ENCODE measurements at places on chromosomes 16 and 17. TPM values are rescaled to one million over a fixed set of nuclear protein-coding genes. Genes with fewer than 3 reads are reported as not detected.

- DNase-seq: no peak
Measured at GRCh38 chr16:703406-703805, 2.2 kb downstream of the FBXL16 start.

- no peak for DNase-seq
Measured at GRCh38 chr16:12735805-12736204, 67.9 kb downstream of the CPPED1 start.

- DNase-seq: no peak
Measured at GRCh38 chr17:53462393-53462811, 360.3 kb upstream of the KIF2B start.

DNA sequence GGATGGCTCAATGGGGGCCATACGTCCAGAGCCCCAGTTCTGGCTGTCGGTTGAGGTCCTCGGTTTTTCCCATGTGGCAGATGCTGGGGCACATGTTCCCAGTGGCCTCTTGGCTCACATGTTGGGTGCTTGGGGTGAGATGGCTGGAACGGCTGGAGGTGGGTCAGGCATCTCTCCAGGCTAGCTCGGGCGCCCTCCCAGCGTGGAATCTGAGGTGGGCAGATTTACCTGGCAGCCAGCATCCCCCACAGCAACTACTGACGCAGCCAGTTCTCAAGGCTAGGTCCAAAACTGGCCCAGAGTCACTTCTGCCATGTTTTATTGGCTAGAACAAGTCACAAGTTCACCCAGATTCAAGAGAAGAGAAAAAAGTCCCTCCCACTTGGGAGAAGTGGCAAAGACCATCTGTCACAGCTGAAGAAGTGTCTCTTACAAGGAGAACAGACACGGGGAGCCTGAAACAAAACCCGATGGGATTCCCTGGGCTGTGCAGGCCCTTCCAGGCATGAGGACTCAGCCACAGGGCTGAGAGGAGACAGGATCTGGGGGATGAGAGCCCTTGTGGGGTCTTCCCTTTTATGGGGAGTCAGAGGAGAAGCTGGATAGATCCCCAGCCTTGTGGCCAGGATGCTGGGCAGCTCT lies 15.2 kb downstream of the ACE start:
- no peak for DNase-seq

- DNase-seq: no peak
Measured at GRCh38 chr17:38447502-38448085, 19.3 kb downstream of the ARHGAP23 start.

DNA sequence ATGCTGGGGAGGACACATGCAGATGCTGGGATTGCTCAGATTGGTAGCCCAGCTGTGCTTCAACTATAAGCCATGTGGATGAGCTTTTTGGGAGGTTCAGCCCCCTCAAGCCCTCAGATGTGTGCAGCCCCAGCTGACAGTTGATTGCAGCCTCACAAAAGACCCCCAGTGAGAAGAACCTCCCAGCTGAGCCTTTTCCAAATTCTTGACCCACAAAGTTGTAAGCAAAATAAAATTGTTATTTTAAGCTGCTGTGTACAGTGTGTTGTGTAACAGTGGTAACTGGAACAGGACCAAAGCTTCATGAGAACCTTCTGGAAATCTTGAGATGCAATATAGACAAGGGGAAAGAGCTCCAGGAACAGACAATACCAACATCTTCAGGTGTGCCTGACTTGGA lies 156.8 kb upstream of the IRX3 start:
- no peak for DNase-seq

The PRR29 gene
- total RNA-seq: not detected

DNA sequence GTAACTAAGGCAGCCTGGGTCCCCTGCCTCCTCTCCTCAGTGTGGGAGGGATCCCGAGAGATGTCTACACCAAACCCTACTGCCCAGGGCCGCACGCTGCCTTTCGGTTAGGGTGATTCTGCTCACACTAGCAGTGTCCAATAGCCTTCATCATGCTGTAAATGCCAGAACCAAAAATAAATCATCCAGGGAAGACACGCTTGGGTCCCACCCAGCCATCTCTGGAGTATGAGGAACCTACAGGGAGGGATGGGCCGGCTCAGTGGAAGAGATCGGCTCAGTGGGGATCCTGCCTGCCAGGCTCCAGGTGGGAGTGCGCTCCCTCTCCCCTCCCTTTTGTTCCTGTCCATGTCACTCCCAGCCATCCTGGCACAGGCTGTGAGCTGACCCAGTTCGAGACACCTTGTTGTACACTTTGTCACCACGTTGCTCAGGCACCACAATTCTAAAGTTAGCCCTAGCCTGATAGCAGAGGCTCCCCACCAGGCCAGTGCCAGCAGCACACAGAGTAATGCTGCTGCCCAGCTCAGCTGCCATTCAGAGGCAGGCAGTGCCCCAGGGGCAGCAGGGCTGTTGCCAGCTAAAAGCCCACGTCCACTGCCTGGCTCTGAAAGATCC lies 24.5 kb downstream of the PEMT start:
- DNase-seq: no peak

- no peak for DNase-seq
Measured at GRCh38 chr17:5893741-5894140, 176.4 kb upstream of the WSCD1 start.

The CKLF gene
- total RNA-seq: 41.5 TPM

- DNase-seq: no peak
Measured at GRCh38 chr17:17988427-17988945, 15.8 kb downstream of the DRC3 start.

GRCh38 chr17:42809250-42809649 lies 10.6 kb downstream of the CNTD1 start:
- DNase-seq: no peak

The CCL14 gene
- 2.4 TPM for total RNA-seq

The OR4D1 gene
- not detected for total RNA-seq

GRCh38 chr17:35903451-35903850 lies 23.3 kb upstream of the CCL5 start:
- no peak for DNase-seq

The GPR179 gene
- total RNA-seq: 0.03 TPM

The CDRT15 gene
- total RNA-seq: not detected

The TP53TG3F gene
- not detected for total RNA-seq

- no peak for DNase-seq
Measured at GRCh38 chr16:6835516-6835915, 497.1 kb upstream of the RBFOX1 start.

The MYLK3 gene
- total RNA-seq: 0.58 TPM

DNA sequence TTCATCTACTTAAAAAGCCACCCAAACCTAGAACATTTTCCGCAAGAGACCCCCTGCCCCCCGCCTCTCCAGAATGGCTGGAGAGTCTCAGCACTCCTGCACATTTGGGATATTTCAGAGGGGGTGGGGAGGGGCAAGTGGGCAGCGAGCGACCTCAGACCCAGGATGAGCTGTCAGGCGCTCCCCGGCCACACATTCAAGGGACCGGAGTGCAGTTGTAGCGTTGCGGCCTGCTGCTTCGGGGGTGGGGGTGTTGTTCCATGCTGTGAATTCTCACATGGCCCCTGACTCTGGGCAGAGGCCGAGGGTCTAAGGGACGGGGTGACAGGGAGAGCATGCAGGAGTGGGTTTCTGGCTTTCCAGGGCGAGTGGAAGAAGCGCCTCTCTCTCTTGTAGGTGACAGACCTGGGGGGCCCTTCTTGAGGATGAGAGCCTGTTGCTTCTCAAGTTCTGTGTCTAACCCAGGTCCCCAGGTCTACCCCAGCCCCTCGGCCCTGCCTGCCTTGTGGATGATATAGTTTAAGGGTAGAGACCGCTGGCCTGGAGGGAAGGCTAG lies 231.2 kb downstream of the SEC14L1 start:
- DNase-seq: no peak

Measured in colonic mucosa (tissue), 4 donors.